ENCODE measurements at places on chromosomes 1 and 21.

GRCh38 chr1:1665815-1666251, 7.0 kb upstream of the CDK11B start:
- DNase-seq: no peak

DNA sequence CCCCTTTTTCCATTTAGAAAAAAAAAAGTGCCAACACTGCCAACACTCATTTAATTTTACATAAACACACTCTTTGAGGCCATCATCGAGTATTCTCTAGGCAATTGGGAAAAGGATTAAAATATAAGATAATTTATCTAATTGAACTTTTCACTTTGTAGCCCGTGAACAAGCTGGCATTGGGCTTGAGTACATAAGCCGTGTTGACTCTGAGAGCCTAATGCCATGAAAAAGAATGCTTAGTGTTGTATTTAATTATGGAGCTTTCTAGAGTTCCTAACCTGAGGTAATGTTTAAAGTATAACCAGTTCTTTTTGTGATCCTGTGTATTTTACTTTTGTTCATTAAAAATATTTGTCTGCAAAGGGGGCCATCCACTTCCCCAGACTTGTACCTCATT, 193.8 kb downstream of the LYPLAL1 start:
- DNase-seq: no peak

- DNase-seq: no peak
These were observed 44.4 kb upstream of the PCBP3 start for GRCh38 chr21:45599146-45599581.

DNA sequence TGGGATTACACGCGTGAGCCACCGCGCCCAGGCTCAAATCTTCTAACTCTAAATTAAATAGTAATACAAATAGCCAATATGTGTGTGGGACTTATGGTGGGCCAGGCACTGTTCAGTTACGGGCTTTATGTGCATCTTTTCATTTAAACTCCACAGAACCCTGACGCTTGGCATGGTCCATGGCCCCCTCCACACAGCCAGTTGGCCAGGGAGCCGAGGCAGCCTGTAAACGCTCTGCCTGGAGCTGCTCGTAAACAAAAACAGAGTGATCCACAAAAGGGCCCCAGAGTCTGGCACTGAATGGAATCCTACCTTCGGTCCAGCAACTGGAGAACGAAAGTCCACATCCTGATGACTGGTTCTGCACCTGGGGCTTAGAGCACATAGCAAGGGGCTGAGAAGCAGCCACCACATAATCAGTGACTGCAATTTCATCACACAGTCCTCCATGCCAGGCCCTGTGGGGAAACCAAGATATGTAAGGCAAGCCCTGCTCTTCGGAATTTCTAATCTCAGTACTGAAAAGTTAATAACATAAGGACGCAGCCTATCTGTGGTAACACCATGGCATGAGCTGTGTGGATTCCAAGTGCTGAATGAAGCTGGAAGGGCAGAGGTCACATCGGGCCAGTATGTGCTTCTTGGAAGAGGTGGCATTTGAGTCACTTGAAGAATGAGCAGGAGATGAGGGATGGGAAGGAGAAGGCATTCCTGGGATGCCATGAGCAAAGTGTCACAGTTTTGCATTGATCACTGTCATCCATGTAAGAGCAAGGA, 13.5 kb upstream of the ADAMTSL4 start:
- DNase-seq: no peak

DNA sequence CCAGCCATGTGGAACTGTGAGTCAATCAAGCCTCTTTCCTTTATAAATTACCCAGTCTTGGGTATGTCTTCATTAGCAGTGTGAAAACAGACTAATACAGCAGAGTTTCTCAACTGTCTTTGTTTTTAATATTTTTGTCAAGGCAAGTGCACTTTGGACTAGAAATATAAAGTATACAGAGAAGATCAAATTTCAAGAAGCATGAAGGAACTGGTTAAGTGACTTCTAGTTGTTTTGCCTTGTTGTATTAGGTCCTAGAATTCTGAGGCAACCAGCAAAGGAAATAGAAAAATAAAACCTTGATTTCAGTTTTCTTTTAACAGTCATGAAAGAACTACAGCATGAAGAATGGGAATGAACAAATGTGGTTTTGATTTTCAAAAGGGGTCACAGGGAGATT, 131.1 kb upstream of the PTGFR start:
- DNase-seq: no peak

DNA sequence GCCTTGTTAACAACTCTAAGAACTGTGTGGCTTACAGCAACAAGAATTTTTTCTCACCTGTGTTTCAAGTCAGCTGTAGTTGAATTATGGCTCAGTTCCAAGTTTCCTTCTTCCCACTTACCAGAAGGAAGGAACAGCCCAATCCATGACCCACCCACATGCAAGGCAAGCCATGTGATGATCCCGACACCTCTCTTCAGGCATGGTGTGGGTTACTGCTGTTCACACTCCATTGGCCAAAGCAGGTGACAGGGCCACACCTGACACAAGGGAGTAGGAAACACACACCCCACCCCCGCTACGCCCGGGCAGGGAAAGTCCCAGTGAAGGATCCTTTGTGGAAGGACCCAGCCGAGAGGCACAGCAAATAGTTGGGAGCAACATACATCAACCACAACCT, 36.3 kb downstream of the KCNJ15 start:
- DNase-seq: no peak

DNA sequence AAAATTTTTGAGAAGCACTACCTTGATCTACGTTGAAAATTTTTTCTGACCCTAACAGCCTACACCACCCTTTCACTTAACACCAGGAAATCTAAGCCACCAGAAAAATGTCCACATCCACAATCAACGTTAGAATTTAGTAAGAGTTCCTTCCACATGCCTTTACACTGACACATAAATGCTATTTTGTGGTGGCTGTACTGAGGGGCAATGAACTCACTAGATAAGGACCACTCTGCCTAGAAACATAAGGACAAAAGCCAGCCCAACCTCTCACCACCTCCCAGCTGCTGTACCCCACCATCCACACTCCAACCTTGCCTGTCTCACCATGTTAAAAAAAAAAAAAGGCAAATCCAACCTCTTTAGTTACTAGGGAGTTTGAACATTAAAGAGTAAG, 29.8 kb downstream of the PARP1 start:
- no peak for DNase-seq

- DNase-seq: no peak
These were observed 10.8 kb downstream of the PIGP start for GRCh38 chr21:37061926-37062592.

Measured in caudate nucleus (tissue), 63 donors.